ENCODE measurements at places on chromosomes 12 and 14.

DNA sequence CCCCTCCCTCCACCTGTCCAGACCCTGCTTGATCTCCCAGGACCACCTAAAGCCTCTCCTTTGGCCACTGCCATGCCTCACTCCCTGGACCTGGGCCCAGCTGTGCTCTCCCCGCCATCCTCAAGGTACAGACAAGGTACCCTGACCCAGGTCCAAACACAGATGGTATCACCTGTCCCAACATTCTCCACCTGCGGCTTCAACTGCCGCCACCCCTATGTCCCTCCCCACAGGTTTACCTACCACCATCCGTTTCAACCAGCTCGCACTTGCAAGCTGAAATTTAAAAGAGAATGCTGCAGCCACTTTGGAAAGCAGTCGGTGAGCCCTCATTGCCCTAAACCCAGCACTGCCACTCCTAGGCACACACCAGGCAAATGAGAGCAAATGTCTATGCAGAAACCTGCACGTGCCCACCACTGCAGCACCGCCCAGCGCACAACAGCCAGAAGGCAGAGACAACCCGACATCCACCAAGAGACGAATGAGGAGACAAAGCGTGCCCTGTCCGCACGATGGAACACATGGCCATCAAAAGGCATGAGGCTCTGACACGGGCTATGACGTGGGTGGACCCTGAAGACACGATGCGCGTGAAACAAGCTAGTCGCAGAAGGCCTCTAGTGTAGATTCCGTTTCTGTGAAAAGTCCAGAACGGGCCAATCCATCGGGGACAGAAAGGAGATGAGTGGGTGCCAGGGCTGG lies 71.0 kb downstream of the RFLNA start:
- no peak for DNase-seq

GRCh38 chr14:51979088-51979709 lies 10.1 kb upstream of the RTRAF start:
- DNase-seq = peak; percentile 91

DNA sequence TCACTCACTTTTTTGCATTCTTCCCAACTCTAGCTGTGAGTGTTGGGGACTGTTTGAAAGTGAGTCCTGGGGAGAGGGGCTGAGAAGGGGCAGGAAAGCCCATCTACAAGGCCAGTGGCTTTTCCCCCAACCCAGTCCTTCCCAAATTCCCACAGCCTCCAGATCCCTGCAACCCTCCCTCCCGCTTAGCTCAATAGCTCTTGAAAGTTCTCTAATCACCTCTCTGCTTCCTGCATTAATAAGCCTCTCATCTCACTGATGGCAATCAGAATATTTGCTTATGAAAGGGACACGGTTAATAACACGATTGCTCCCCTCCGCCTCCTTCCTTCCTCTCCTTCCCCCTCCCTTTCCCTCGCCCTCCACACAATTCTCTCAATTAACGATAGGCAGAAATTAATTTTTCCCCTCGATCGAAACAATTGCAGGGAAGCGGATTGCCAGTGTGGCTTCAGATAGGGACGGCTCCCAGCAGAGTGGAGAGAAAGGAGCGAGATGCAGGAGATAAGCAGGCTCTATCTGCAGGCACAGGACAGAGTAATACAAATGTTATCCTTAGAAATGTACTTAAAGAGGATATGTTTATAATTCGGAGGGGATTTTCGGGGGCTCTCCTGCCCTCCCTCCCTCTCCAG lies 15.1 kb upstream of the GPATCH2L start:
- no peak for DNase-seq

GRCh38 chr14:39682582-39682981 lies 250.3 kb upstream of the FBXO33 start:
- no peak for DNase-seq

- DNase-seq = no peak
Observed at GRCh38 chr12:72406111-72406510, 133.9 kb downstream of the TRHDE start.

DNA sequence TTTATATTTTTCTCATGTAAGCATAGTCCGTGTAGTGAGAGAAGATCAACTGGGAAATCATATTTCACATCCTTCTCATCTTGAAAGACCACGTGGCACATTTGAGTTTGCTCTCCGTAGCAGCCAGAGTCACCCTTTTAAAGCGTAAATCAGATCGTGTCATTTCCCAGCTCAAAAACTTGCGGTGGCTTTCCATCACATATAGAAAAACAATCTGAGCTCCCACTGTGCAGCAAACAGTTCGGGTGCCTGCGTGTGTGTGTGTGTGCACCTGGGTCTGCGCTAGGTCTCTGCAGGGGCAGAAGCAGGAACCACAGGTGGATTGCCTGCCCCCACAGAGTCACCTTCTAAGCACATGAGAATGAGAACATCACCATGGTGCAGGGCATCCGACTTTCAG lies 338.2 kb downstream of the TRHDE start:
- DNase-seq = no peak

DNA sequence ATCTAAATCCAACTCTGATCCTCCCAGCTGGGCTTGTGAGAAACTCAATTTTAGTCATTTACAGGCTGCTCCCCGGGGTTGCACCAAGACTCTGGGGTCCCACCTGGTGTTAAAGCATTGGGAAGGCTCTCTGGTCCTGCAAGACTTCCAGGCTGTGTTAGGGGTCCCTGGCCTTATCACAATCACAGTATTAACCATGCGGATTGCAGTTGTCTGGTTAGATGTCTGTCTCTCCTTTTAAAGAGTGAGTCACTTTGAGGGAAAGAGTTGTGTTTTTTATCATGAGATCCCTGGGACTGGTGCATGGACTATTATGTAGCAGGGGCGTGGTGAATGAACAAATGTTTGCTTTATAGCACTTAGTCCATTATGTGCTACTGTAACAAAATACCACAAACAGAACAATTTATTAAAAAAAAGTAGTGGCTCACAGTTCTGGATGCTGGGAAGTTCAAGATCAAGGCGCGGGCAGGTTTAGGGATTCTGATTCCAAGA lies 531.4 kb downstream of the FUT8 start:
- no peak for DNase-seq

GRCh38 chr14:102873131-102873530 lies 49.3 kb upstream of the AMN start:
- no peak for DNase-seq

GRCh38 chr14:72024043-72024407 lies 91.8 kb downstream of the RGS6 start:
- DNase-seq = no peak

DNA sequence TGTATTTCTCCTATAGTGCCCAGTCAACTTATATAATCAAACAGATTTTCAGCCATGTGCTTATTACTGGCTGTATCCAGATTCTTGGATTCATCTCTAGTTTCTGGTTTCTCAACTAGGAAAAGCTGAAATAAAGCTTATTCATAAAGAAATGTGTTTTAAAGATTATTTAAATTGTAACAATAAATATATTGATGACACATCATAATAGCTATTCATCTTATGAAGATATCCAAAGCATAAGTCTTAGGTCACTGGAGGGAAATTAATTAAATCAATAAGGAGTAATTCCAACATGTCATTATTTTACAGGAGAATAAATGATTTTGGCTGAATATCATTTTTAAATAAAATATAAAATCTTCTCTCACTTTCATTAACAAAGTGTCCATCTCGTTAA lies 32.1 kb upstream of the KRR1 start:
- no peak for DNase-seq

- no peak for DNase-seq
Observed at GRCh38 chr14:91019673-91020072, 40.8 kb downstream of the RPS6KA5 start.

DNA sequence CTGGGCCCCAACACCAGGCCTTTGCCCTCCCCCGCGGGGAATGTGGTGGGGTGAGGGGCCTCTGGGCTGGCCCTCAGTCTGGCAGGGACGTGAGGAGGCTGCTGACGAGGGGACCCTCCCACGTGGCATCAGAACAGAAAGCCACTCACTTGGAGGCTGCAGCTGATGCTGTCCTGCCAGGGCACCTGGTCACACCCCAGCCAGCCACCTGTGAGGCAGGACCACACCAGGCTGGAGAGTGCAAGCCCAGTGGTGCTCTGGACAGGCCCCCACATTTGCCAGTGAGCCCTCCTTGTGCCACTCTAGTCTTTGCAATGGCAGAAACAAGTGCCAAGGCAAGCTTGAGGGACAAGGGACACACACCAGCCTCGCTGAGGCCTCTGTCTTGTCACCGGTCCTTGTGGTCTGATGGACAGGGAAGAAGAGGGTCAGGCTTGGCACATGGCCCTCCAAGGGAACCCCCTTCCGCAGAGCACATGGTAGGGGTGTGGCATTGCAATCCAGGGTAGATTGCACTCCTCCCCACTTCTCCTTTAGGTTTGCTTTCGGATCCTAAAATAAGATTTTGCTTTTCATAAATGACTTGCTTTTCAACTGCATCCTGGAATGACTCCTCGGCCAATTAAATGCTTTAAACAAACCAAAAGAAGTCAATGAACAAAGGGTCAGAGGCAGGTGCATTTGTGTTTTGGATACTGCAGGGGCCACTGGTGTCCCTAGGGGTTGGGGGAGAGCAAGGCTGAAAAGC lies 53.7 kb downstream of the CCDC88C start:
- no peak for DNase-seq

DNA sequence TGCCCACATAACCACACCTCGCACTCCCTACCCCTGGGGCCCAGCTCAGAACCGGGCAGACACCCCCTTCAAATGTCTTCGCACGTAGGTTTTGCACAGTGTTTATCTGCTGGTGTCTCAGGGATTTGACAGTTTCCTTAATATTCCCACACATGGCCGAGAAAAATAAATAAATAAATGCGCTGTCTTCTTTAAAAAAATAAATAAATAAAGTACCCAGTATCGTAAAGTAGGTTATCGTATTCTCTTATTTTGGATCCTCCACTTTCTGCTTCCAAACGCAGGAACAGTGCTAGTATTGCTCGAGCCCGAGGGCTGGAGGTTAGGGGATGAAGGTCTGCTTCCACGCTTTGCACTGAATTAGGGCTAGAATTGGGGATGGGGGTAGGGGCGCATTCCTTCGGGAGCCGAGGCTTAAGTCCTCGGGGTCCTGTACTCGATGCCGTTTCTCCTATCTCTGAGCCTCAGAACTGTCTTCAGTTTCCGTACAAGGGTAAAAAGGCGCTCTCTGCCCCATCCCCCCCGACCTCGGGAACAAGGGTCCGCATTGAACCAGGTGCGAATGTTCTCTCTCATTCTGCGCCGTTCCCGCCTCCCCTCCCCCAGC lies 710 bp upstream of the FOS start:
- DNase-seq = no peak

DNA sequence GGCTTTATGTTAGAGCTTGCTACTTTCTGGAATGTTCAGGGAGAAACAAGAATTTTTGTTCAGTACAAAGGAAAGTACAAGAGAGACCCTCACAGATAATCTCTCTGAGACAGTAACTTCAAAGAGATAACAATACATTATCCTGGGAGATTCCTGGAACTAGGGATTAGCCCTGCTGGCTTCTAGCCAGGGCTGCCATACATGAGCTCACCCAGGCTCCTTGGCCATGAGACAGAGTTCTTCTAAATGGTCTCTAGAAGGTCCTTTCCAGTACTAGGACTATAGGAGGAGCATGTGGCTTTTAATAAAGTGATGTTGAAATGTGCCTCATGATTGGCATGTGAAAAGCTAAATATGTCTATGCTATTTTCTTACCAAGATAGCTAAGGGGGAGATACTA lies 342.5 kb downstream of the EMP1 start:
- no peak for DNase-seq

DNA sequence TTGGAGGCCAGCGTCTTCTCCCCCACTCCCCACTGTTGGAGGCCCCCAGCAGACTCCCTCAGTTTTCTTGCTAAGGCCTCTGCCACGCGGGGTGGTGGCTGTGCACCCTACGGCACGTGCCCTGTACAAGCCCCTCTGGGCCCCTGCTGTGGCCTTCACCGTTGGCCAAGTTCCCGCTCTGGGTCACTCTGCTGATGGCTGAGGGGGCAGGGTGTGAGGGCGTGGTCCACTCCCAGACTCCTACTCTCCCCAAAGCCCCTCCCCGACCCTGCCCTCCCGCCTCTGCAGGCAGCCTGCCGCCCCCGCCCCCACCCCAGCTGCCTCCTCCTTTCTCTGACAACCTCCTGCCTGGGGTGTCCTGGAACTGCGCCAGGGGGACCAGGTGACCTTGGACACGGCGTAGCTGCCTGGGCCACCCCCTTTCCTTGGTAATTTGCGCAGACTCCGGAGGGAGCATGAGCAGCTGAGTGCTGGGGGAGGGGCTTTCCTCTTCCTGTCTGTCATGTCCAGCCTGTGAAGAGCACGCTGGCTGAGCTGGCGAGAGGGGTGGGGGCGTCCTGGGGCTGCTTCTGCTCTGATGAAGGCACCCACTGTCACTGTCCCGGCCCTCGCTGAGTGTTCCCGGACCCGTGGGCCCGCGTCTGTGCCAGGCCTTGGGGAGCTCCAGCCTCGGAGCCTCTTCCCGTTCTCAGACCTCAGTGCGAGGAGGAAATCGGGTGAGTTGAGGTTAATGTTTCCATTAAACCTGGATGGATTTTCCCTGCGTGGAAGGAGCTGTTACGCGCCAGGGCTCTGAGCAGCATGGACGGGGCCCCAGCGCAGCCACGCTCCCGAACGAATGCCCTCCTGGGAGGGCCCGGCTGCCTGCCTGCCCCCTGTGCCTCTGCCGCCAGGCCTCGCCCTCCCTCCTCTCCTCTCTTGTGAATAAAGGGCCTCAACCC lies 85.0 kb downstream of the KIF26A start:
- DNase-seq = no peak

- no peak for DNase-seq
Observed at GRCh38 chr12:5194306-5194705, 150.6 kb downstream of the KCNA5 start.

DNA sequence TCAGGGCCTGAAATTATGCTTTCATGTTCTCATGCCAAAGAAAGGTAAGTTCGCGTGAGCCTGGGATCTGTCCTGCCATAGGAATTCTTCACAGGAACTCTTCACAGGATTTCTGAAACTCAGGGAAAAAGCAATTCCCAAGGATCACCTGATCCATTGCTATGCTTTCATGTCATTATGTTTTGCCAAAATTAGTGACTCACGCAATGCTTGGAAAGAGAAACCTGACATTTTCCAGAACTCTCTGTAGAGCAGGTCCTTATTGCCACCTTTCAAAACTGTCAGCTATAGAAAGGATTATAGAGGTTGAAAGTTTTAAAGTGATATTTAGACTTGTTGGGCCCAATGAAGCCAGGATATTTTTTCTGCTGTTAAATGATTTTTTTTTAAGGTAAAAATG lies 6.3 kb upstream of the KCNJ8 start:
- DNase-seq = no peak

DNA sequence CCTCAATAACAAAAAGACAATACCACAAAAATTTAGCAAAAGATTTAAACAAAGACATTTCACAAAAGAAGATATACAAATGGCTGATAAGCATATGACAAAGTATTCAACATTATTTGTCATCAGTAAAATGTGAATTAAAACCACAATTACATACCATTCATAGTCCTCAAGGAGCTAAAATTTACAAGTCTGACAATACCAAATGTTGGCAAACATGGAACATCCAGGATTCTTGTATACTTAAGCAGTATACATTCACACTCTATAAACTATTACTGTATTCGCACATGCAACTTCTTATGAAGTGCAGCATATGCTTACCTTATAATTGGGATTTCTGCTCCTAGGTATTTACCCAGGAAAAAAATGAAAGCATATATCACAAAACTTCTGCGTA lies 49.7 kb upstream of the BDKRB2 start:
- DNase-seq = no peak
